ENCODE measurements at places on chromosomes 7 and 10.

- no peak for DNase-seq
These were observed 16.5 kb upstream of the KNDC1 start for GRCh38 chr10:133143546-133143945.

GRCh38 chr7:156386097-156386496 lies 254.5 kb upstream of the RNF32 start:
- no peak for DNase-seq

DNA sequence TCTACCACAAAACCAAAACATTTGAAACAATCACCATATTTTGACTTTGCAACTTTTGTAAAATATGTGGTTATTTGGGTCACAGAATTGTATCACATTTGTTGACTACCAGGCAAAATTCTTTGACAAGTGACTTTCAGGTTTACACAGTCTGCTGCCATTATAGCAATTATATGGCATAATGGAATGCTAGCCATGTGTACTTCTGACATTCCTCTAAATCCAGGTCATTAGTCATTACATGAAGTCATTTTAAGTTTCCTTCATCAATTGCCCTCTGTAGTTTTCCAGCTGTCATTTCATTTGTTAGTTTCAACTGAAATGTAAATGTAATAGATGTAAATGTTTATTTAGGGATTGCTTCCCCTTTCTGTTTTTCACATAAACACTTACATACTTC lies 137.5 kb downstream of the IMMP2L start:
- no peak for DNase-seq

GRCh38 chr10:60663850-60664249 lies 114.4 kb upstream of the CDK1 start:
- no peak for DNase-seq

- DNase-seq: no peak
These were observed 59.3 kb upstream of the NMT2 start for GRCh38 chr10:15227611-15228372.

- DNase-seq: no peak
These were observed 590.4 kb upstream of the PFKP start for GRCh38 chr10:2476812-2477553.

- DNase-seq: no peak
These were observed 3.2 kb downstream of the MAFK start for GRCh38 chr7:1533547-1534329.

GRCh38 chr10:77386838-77387237 lies 250.8 kb downstream of the KCNMA1 start:
- peak; percentile 43 for DNase-seq

- DNase-seq: peak; percentile 23
These were observed 534.5 kb downstream of the TNS3 start for GRCh38 chr7:47047384-47047783.

DNA sequence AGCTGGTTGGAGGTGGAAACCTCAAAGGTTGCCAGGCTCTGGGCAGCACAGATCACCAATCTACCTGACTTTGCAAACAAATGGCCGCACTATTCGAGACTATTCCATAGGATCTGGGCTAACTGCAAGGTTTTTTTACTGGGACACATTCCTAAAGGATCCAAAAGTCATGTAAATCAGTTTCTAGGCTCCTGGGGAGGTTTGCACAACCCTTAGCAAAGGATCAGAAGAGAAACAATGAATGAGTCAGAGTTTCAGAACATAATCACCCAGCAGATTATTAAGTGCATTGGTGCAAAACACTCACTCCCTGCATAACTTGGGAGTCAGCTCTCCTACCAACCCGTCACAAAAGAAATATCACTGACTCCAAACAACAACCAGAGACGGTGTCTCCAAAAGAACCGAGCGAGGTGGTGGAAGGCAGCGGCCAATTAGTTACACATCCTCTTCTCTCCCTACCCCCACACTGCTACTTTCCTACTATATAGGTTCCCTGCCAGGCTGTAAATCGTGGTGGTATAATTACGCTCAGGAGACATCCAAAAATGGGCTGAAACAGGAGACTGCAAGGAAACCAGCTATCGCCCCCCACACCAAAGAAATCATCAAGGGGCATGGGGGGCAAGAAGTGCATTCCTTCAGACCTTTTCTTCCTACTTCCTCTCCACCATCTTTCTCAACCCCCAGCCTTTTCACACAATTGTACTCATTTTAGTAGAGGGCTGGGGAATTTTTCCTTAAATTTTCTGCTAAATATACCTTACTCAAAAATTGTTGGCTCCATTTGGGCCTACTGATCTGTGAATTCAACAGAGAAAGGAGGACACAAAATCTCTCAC lies 3.2 kb downstream of the UBE2H start:
- peak; percentile 37 for DNase-seq

DNA sequence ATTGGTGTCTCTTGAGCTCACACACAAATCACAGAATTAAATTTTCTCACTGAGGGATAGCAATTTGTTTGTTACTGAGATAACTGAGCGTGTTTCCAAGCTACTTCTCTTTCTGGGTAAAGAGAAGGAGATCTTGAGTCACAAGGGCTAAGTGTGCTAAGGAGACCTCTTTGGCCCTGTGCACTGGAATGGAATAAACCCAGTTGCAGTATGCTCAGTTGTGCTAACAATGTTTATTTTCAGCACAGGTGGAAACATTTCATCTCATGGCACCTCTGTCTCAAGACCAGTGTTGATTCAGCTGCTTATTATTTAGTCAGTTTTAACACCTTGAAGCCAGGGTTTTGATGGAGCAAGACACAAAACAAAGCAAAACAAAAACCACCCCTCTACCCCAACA lies 22.5 kb upstream of the UBE2H start:
- DNase-seq: no peak

DNA sequence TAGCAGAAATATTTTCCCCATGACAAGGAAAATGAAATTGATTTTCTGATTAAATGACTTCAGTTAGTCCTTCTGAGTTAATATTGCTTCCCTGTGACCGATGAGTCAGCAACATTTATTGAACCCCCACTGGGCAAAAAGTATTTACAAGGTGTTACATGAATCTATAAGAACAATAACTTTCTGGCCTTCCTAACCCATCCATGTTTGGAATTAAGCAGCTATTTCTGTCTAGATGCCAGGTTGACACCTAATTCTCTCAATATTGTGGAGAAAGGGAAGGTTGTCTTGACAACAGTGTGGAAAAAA lies 112.9 kb upstream of the JAZF1 start:
- no peak for DNase-seq

DNA sequence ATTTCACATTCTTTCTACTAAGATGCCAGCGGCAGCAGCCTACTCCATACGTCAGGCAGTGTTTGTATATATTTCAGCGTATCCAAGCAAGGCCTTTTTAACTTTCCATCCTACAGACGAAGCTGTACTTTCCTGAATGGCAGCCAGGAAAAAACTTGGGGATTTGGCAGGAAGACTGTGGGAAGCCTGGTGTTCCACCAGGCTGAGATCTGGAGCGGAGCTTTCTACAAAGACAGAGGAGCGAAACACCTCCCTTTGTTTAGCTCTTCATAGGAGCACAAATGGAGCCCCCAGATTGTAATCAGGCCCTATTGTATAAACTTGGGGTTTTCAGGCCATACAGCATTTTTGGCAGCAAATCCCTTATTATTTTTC lies 143.8 kb downstream of the TES start:
- DNase-seq: peak; percentile 74

GRCh38 chr10:1745780-1746456 lies 8.6 kb upstream of the ADARB2 start:
- no peak for DNase-seq

DNA sequence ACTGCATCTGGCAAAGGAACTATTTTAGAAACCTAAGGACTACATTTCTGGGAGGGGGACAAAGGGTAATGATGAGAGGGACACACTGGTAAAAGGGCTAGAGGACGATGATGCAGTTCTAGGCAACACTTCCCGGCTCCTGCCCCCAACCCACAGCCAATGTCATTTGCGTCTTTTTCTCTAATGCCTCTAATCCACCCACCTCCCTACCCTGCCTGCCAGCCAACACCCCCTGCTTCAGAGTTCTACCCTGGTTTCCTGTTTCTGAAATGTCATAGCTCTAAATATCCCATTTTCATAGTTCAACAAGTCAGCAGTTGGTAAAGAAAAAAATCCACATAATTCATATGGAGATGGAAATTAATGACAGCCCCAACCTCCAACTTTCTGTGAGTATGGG lies 79.0 kb downstream of the KIAA1549 start:
- DNase-seq: no peak

- no peak for DNase-seq
These were observed 260.3 kb downstream of the AHR start for GRCh38 chr7:17558558-17559332.

GRCh38 chr7:104137511-104137910 lies 70.3 kb downstream of the ORC5 start:
- DNase-seq: no peak

- DNase-seq: no peak
These were observed at the start of gene TBXAS1 for GRCh38 chr7:139829025-139829774. TBXAS1 (plus strand) TSS chr7:139829264; CDS start chr7:139829391, 127 bp downstream.

DNA sequence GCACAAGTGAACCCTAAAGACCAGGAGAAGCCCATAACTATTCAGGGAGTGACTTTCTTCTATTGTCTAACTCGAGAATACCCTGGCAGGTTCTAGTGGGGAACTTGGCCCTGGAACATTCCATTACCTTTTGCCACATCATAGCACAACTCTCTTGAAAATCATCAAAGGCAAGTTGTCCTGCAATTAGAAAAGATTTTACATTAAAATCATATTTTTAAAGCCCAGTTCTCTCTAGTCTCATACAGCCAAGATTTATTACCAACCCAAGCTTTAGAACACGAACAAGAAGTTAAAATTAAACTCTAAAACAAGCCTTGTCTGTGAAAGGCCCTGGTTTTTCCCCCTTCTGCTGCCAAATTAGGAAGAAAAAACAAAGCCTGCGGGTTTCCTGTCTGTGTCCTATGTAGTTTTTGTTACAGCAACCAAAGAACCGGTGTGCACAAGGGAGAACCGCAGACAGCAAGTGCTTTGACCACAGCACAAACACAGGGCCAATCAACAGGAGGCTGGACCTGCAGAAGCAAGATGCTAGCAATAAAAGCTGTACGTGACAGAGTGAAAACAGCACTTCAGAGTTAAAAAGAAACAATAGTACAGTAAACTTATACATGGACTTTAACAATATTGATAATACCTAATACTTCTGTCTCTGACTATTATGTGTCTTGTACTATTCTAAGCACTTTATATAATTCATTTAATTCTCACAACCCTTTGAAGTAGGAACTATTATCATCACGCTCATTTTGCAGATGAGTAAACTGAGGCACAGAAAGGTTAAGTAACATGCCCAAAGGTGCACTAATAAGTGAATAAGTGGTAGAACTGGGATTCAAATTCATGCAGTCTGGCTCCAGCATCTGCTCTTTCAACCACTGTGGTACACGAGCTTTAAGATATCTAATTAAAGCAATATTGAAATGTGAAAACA lies 65.8 kb downstream of the STK17A start:
- no peak for DNase-seq

- DNase-seq: no peak
These were observed 327.3 kb downstream of the PHTF2 start for GRCh38 chr7:78125884-78126283.

GRCh38 chr10:103678178-103678526 lies 177.2 kb downstream of the SH3PXD2A start:
- DNase-seq: peak; percentile 83

DNA sequence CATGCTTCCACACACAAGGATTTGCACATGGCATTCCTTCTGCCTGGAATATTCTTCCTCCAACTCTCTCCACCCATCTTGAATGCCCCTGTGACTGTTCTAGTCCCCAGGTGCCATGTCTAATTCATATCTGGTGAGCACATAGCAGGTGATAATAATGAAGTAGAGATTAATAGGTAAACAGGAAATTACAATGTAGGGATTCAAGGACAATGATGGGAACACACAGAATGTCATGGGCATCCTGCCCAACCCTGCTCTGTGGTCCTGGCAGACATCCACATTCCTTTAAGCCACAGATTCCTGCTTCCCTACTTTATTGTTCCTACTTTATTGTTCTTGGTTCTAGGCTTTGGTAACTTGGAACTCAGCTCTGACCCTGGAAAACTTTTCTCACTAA lies 115.8 kb downstream of the THSD7A start:
- DNase-seq: no peak

- no peak for DNase-seq
These were observed 81.1 kb downstream of the RUNDC3B start for GRCh38 chr7:87709258-87709657.

DNA sequence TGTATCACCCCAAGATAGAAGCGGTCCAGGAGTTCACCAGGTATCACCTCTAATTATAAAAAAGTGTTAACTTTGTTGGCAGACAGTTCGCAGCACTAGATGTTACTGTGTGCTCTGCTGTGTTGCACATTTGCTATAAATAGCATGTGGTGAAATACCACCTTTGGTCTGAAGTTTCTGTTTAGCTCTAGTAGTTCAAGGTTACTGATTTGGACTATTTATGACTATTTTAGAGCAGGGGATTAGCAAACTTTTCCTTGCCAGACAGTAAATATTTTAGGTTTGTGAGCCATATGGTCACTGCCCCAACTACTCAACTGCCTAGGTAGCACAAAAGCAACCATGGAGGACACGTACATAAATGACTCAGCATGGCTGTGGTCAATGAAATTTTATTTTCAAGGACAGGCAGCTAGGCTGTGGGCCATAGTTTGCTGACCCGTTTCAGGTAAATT lies 16.5 kb downstream of the DENND10 start:
- no peak for DNase-seq

DNA sequence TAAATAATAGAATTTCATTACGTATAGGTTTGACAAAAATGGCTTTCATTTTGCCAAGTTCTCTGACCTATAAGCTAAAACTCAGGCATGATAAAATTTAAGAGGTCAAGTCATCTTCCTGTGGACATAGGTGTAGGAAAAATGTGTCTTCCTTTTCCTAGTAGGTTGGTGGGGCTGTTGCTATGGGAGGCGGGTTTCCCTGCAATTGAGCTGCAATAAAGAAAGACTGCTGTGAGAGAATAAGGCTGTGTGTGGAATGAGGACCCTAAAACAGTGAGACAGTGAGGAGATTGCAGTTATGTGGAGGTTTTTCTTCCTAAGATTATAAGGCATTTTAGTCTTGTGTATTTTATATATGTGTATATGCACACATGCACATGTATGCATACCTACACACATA lies 13.0 kb upstream of the SEMA3A start:
- no peak for DNase-seq

DNA sequence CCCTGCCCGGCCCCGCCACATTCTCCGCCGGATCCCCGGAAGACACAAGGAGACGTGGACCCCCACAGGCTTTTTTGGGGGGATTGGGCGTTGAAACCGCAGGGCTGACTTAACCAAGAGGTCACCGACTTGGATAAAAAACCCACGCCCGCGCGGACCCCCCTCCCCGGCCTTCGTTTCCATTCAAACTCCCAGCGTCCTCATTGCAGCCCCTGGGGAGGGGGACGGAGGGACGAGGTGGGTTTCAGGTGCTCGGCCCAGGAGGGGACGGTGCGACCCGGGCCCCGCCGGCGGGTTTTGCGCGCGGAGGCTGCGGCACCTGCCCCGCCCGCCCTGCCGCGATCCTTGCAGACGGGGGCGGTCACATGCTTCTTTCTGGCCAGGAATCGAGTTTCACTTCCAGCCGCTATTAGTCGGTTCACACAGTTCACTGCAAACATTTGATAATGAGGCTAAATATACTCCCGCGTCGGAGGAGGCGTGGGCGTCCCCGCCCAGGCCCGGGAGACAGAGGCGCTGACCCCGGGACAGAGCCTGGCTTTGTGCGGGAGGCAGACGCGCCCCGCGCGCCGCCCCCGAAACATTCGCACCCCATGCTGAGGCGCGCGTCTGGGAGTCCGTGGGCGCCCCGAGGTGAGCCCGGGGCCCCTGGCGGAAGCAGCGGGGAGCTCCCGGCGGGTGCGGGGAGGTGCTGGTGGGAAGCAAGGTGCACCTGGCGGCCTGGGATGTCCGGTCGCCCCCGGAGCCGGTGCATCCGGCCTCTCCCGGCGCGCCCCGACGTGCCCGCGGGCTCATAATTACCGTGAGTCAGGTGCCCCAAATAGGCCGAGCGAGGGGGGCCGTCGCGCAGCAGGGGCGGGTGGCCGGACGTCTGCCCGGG lies 2.7 kb upstream of the PDGFA start:
- DNase-seq: no peak
